Kidney glomerular epithelial cell (primary cell): ENCODE measurements at places on chromosomes 7 and 10.

- DNase-seq: no peak
Measured at GRCh38 chr10:36602374-36602773, 523.0 kb upstream of the ANKRD30A start.

DNA sequence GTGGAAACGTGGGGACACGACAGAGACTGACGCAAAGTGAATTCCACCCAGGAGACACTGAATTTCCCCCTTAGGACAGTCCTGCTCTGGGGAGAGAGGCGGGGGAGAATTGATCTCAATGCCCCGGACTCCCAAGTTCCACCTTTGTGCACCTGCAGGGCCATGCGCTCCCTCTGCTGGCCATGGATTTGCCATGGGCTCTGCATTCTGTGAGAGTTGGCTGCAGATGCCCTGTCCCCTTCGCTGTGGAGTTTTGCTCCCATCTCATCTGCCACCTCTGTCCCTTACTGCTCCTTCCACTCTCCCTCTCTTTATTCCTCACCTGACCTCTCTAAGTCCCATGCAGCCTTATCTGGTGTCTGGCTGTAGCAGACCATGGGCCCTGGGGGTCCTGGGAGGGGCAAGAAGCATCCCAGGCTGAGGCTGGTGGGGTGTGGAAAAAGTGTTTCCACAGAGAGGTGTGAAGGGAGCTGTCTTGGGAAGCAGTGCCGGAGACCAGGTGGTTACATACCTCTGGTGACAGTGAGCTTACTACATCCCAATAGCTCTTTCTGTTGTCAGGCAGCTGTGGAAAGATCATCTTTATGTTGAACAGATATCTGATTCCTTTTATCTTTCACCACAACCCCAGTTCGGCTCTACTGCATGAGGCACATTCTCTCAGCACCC, 14.3 kb downstream of the GHRHR start:
- no peak for DNase-seq

GRCh38 chr10:78597796-78598555, 470.8 kb upstream of the ZMIZ1 start:
- DNase-seq: no peak

GRCh38 chr10:127945341-127945758, 38.4 kb downstream of the PTPRE start:
- DNase-seq: no peak

DNA sequence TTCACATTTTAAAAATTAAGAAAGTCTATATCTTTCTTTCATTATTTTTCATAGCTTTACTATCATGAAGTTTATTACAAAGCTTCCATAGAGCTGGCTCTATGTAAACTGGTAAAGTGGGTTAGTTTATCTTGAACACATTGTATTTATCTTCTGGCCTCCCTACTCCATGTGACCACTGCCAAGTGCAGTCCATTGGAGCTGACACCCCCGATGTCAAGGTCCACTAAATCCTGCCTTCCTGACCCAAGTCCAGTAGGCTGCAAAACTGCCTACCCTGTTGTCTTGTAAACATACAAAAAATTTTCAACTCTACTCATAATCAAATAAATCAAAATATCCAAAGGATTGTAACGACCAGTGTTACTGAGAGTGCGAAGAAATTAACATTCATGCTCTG, 10.2 kb downstream of the DNAJC12 start:
- DNase-seq: no peak

GRCh38 chr10:75484717-75485116, 53.3 kb downstream of the LRMDA start:
- DNase-seq: no peak

- DNase-seq: no peak
Measured at GRCh38 chr10:49611816-49612512, 1.9 kb downstream of the SLC18A3 start.

DNA sequence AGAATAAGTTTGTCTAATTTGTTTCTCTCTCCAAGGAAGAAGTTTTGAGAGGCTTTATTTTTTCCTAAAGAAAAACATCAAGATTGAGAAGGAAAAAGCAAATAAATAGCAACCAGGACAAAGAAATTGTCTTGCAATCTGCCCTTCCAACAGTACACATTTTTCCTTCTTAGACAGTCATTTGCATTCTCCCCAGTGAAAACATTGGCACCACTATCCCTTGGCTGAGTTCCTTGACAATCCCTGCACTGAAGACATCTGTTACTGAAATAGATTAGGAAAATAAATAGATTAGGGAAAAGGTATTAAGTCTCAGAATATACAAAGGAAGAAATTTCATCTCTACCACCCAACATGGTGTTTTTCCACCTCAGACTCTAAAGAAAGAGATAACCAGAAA, 12.2 kb upstream of the TMEM243 start:
- DNase-seq: no peak

DNA sequence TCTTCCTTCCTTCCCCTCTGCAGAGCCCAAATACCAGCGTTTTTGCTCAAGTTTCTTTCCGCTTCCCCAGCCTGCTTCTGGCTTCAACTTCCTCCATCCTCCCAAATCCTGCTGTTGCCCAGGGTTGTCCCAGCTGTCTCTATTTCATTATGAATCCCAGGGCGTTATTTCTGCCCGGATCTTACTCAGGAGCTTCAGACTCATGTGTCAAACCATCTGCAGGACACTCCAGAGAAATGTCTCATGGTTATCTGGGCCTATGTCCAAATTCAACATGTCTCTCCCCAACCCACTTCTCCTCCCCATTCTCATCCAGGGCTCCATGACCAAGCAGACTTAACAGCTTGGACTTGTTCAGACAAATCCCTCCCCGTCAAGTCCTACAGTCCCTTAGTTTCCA, 15.6 kb downstream of the ARHGAP22 start:
- DNase-seq: no peak

DNA sequence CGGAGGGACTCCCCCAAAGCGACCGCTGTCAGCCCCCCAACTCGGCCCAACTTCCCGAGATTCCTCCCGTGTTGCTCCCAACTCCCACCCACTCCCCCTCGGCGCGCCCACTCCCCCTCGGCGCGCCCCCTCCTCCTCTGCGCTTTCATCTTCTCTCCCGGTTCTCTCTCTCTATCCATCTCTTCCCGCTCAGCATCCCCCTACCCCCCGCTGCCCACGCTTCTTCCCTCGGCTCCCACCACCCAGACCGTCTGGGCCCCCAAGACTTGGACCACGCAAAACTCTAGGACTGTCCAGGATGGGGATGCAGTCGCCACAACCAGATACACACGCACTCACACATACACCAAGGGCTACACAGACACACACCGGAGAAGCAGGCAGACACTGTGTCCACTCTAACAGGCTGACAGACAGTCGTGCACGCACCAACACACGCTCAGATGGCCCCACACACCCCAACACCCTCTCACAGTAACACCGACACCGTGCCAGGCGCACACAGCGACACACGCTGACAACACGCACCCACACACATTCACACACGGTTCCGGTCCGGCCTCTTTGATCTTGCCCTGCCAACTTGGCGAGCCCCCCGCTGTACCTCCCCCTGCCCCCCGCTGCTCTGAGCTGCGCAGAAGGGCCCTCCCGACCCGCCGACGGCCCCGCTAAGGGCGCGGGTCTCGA, 1.1 kb downstream of the GRID1 start:
- DNase-seq: no peak

DNA sequence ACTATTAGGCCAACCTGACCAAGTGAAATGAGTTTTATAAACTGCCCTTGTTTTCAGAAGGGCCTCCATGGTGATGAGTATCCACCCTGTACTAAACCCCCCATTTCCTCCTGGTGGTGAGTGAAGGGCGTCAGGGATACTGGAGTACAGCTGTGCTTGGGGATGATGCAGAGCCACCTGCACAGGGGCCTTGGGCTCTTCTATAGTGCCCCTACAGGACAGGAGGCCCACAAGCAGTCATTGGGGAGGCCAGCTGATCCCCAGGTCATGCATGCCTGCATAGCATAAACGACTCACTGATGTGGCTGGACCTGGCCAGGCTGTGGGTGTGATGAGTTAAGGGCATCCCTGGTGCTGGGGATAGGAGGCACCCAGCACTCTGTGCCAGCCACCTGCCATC, 114.1 kb upstream of the CELF2 start:
- no peak for DNase-seq

DNA sequence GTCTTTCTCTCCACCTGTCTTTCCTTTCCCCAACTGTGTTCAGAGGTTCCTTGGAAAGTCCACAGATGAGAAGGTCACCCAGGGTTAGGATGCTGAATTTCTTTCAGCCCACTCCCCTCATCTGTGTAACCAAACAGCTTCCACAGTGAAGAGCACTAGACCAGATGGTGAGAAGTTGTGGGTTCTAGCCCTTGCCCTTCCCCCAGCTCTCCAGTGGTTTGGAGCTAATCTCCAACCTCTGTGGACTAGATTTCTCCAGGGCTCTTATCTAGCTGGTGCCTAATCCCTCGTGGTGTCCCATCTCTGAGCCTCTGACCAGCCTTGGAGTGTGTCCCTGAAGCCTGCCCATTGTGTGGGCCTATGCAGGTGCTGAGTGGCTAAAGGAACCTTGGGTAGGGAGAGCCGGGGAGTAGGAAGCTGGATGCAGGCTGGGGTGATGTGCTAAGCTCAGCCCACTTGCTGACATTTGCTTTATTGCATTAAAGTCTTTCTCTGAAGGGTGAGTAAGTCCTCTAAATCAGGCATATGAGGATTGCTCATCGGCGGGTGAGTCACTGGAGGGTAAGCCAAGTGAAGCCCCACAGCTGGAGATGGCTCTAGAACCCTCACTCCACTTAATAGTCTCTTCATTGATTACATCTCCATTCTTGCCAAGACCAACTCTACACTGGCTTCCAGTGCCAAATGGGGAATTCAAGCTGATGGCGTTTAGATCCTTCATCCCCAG, 14.9 kb downstream of the DUSP5 start:
- DNase-seq: peak; percentile 57

- no peak for DNase-seq
Measured at GRCh38 chr7:50310361-50310760, 5.8 kb downstream of the IKZF1 start.

- no peak for DNase-seq
Measured at GRCh38 chr10:69073026-69073425, 14.9 kb upstream of the SRGN start.

GRCh38 chr7:155800741-155801267, 11.5 kb downstream of the SHH start:
- no peak for DNase-seq

- DNase-seq: no peak
Measured at GRCh38 chr7:105880571-105881330, 4.4 kb upstream of the ATXN7L1 start.

- DNase-seq: no peak
Measured at GRCh38 chr10:7701158-7701742, 1.9 kb upstream of the ITIH2 start.

DNA sequence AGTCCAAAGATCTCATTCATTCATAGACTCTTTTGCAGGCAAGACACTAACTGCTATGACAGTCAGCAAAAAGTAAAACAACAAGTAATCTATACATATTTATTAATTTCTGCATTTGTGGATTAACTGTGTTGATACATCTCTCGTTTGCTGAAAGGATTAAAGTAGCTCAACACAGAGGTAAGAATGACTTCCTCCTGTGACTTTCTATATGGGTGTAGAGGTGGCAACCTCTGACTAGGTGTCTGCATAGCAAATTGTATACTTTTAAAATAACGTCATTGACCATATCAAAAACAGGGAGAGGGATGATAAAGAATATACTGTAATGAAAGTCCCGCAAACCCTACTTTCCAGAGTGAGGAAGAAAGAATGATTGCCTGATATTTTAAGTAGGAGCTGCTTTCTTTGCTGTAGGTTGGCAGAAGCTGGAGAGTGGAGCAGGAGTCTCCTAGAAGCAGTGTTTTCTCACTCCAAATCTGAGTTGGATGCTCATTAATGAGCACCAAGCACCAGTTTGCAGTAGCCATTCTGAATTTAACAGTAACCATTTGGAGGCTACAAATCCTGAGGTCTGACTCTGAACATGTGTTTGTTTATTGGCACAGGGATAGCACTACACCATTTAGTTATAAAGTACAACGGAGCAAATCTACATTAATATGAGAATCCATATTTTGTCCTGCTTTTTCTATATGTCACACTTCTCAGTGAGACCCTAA, 9.2 kb upstream of the LRRN3 start:
- DNase-seq: no peak

- no peak for DNase-seq
Measured at GRCh38 chr10:48231699-48232315, 42.7 kb downstream of the FRMPD2 start.

- DNase-seq: peak; percentile 92
Measured at GRCh38 chr10:77230194-77230593, 407.4 kb downstream of the KCNMA1 start.

DNA sequence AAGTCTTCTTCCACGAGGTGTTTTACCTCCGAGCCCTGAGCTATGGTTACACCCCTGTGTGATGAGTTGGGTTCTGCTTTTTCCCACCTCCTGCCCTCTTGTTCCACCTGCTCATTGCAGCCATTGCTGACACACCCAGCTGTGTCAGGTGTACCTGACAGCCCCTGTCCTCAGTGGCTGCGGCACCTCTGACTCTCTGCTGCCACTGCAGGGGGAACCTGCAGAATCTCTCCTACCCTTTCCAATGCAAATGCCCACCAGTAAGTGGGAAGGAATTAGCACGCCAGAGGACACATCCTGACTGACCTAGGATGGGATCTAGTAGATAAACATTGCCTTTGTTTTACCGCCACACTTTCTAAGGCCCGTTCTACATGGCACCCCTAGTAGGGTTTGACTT, 600.9 kb upstream of the MKI67 start:
- DNase-seq: no peak

- peak; percentile 4 for DNase-seq
Measured at GRCh38 chr7:10237306-10237705, 736.4 kb upstream of the PHF14 start.

DNA sequence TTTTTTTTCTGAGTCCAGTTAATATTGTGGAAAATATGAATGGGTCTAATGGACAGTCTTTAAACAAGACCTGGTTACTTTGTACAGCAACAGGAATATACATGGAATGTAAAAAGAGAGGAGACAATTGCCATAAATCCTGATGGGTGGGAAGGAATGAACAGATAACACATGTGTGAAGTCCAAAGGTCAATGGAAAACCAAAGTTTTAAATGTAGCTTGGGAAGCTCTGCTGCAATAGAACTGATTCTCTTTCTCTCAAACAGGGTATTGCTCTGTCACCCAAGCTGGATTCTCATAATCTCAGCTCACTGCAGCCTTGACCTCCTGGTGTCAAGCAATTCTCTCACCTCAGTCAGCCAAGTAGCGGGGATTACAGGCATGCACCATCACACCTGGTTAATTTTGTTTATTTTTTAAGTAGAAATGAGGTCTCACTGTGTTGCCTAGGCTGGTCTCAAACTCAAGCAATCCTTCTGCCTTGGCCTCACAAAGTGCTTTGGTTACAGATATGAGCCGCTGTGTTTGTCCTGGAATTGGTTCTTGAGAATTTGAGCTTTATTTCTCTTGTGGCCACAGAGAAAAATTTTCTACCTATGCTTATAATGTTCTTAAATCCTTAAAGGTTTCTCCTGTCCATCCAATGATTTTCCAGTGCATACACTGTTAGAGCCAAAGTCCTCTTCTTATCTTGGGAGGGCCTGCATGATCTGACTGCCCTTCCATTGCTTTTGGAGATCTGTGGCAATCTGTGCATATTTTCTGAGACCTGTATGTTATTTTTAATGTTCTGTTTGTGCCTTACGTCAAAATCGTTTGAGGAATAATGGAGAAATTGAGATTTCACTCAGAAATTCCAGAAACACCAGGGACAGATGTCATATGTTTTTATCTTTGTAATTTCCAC, 30.7 kb upstream of the ZNF92 start:
- DNase-seq: no peak

- DNase-seq: no peak
Measured at GRCh38 chr7:2732959-2733584, 45.1 kb downstream of the AMZ1 start.
